ENCODE measurements at places on chromosomes 16 and 17.

- DNase-seq = peak; percentile 88
These were observed 27.0 kb downstream of the RTN4RL1 start for GRCh38 chr17:1997927-1998742.

DNA sequence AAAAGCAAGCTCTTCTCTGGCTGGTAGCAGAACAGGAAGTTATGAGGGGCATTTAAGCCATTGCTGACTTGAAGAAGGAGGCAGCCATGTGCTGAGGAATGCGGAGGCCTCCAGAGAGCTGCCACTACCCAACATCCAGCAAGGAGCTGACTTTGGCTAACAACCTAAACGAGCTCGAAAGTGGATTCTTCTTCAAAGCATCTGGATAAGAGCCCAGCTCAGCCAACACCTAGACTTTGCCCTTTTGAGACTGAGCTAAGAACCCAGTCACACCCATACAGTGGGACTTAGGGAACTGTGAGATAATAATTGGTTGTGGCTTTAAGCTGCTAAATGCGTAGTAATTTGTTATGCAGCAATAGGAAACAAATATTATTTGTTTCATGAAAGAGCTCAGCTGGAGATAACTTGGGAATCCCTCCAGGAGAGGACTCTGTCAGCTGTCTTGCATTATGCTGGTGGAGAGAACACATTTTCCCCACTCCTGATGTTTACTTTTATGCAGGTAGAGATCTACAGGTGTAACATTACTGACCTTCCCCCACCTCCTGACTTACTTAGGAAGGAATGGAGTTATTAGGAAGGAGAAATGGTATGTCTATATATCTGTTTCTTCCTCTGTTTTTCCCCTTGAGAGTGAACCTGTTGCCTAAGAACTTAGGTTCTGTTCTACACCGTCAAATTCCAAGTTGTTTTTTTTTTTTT, 52.7 kb upstream of the ZNF629 start:
- DNase-seq = peak; percentile 11

DNA sequence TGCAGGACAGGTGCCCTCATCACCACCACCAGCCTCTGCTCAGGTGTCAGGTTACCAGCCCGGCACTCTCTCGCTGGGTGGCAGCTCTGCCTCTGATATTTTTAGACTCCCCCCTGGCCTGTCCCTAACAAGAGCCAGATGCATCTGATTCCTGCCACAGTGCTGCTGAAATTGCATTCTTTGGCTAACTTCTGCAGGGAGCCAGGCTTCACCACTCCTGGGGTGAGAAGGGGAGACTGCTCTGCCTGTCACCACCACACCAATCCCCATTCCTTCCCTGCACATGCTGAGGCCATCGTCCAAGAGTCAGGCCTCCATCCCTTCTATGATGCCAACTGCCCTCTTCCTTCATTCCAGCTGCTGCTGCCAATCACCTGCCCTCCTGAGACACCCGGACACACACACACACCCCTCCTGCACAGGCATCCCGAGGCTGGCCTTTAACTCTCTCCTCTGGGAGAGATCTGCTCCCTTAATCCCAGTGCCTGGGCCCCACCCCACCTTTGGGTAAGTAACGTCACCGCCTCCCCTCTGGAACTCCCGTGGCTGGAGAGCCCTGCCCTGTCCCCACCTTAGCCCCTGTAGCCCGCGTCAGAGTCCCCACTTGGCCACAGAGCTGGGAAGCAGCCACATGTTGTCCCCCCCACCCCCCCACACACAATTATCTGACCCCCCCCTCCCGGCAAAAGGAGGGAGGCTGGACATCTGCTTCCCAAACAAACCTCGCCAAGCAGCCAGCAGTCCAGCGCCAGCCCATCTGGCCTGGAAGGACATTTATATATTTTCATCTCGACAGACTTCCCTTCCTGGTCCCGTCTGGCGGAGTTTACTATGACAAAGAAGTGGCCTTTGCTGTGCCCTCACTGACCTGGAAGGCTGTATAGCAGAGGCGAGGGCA, 2.8 kb downstream of the EMP2 start:
- peak; percentile 65 for DNase-seq

DNA sequence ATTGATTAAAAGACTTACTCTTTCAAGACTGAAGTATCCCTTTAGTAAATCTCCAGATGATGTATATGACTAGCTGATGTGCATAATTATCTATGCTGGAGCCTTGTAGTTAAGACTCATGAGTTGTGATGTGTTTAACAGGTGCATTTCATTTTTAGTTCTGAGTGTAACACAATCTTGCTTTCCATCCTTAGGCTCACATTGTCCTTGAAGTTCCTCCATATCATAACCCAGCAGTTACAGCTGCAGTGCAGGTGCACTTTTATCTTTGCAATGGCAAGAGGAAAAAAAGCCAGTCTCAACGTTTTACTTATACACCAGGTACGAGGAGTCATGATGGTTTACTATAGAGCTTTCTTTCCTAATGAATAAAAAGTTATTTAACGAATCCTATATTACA, 52.9 kb downstream of the ESRP2 start:
- DNase-seq = no peak

DNA sequence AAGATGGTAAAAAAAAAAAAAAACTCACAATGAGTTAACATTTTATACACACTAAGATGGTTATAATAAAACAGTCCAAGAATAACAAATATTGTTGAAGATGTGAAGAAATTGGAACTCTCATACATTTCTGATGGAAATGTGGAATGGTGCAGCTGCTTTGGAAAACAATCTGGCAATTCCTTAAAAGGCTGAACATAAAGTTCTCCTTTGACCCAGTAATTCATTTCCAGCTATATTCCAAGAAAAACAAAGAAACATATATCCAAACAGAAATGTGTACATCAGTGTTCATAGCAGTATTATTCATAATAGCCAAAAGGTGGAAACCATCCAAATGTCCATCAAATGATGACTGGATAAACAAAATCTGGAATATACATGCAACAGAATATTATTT, 97.3 kb upstream of the NETO2 start:
- DNase-seq = no peak

DNA sequence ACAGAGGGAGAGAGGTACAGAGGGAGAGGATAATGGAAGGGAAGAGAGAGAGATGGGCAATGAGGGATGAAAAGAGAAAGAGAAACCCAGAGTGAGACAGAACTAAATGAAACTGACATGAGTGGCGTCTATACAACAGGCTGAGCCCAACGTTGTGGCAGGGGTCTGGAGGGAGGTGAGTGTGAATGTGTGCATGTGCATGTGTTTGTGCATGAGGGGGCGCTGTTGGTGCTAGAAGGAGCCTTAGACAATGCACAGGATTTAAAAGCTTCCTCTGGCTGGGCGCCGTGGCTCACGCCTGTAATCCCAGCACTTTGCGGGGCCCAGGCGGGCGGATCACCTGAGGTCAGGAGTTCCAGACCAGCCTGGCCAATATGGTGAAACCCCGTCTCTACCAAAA, 454.8 kb upstream of the CDH11 start:
- peak; percentile 2 for DNase-seq

- DNase-seq = peak; percentile 74
These were observed 827 bp upstream of the UBALD1 start for GRCh38 chr16:4615384-4616046.

DNA sequence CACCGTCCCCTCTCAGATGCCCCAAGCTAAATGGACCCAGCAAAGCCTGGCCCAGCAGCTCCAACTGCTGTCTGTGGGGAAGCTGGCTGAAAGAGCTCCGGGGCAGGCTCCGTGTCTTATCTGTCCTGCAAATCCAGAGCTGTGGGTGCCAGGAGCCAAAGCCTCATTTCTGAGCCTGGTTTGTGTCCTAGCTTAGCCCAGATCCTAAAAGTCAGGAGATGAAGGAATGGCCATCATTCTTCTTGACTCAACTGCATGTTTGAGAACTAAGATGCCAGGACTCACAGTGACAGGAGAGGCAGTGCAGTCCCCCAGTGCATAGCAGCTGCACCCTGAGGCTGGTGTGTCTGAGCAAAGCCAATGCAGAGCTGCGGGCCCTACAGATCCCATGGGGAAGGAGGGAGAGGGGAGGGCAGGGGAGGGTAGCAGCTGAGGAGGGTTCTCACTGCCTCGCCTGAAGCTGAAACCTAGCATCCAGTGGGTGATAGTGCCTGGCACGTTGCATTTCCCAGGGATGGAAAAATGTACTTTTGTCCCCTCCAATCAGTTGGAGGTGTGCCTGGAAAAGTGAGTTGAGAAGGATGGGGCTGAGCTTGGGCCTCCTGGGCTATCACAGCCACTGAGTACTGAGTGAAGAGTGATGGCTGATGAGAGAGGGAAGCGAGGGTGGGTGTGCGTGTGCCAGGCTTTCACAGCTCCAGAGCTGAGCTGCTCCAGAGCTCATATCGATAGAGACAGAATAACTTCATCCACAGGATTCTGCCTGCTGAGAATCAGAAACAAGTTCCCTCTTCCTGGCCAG, 24.5 kb upstream of the CD300E start:
- no peak for DNase-seq

GRCh38 chr16:57191056-57191571, 5.0 kb downstream of the RSPRY1 start:
- DNase-seq = no peak

DNA sequence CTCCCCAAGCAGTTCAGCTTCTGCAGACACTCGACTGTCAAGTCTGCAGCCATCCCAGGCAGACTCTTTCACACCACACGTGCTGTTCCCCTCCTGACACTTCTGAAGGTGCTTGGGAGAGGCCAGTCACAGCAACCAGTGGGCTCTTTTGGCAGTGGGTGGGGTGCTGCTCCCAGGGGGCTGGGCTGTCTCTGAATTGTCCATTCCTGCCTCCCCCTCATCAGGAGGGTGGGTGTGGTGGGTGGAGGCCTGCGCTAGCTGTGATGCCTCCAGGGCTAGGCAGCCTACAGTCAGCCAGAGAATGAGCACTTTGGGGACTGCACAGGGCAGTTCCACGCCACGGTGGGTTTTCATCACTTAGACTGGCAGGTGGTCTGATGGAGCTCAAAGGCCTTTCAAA, 10.3 kb downstream of the STARD3 start:
- no peak for DNase-seq

DNA sequence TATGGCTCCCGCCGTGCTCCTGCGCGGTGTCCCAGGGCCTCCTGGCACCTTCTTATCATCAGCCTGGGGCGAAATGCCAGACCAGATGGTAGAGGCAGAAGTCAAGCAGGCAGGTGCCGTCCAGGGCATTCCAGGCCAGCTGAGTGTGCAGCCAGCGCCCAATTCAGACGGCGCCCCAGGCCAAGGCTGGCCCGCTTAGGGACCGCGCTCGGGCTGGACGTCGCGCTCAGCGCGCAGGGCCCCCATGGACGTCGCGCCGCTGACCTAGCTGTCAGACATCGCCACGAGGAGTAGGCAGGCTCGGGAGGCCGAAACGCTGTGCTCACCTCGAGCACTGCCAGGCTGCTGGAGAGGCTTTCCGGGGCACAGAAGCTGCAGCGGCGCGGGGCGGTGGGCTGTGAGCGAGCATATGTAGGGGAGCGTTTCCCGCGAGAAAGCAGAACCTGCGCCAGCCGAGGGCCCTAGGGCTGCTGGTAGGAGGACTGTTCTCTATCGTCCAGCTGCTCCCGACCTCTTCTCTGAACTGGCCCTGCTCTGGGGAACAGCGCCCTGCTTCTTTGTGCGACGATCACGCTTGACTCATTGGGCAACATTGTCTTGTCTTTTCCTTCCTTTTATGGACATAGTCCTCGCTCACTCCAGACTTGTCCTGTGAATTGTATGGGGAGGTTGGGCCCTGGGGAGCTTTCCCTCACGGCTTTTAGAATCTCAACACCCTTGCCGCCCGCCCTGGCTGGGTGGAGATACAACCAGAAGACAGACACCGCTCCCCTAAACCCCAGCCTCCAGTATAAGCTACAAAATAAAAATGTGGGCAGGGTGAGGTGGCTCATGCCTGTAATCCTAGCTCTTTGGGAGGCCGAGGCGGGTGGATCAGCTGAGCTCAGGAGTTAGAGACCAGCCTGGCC, 8.4 kb upstream of the CA4 start:
- DNase-seq = peak; percentile 67

GRCh38 chr16:22648141-22648540, 137.4 kb downstream of the NPIPB5 start:
- no peak for DNase-seq

DNA sequence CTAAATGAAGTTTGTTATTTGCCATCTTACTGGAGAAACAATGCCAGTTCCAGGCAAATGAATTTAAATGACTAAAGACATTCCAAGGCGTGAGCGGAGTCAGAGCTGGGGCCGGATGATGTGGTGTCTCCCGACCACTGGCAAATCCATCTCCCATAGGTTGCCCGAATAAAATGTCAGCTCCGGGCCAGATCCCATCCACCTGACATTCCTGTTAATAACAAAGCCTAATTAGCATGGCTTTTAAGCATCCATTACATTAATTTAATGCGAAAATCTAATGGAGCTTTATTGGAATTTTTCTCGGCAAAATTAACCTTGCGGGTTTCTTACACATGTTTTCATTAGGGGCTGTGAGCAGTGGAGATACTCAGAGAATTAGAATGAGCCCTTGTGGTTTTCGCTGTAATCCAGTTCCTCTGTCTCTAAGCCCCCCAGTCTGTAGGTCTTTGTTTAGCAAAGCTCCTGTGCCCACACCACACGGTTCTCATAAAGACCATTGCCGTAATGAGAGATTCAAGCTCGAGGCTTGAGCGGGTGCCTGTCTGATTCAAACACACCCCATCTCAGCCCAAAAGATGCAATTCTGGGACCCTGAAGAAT, 123.3 kb downstream of the CCT6B start:
- DNase-seq = no peak

DNA sequence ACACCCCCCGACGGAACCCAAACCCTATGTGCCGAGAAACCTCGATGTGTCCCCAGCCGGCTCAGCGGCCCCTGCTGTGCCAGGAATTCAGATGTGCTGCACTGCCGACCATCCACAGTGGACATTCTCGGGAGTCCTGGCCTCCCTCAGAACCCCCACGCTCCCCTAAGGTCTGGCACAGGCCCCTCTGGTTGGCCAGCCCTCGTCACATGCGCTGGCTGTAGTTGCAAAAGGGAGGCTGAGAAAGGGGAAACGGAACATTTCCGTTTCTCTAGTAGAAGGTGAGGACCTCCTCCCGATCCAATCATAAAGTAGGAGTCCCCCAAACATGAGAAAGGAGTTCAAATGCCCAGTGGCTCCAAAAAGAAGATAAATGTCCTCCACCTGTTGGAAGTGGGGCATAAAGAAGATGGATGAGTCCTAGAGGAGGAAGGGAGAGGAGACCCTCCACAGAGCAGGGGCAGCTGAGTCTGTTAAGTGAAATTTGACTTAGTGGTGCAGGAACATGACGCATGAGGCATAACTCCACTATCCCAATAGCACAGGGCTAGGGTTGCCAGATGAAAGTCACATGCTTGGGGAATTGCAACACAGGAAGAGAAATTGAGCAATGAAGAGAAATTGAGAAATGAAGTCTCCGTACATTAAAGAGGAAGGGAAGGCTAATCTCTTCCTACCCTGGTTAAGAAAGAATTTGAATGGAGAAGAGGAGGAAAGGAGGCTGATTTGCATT, 49.3 kb upstream of the WSB1 start:
- no peak for DNase-seq
